AG10803 (cell line): ENCODE measurements at places on chromosomes 3 and 15.

GRCh38 chr3:74590620-74591262, 23.7 kb downstream of the CNTN3 start:
- no peak for DNase-seq

DNA sequence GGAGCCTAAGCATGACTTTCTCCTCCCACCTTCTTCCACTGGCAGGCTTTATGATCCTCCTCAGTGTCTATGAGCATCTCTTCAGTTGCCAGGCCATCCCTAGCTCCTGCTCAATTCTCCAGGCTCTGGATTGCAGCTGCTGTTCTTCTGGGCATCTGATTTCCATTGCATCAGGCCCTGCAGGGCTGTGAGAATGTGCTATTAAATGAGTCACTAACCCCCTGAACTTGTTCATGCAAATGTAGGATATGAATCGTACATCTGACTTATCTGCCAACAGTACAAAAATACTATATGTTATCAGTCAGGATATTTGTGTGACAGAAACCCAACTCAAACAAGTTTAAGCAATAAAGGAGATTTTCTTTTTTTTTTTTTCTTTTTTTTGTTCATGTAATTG, 11.9 kb downstream of the GPR176 start:
- peak; percentile 91 for DNase-seq

DNA sequence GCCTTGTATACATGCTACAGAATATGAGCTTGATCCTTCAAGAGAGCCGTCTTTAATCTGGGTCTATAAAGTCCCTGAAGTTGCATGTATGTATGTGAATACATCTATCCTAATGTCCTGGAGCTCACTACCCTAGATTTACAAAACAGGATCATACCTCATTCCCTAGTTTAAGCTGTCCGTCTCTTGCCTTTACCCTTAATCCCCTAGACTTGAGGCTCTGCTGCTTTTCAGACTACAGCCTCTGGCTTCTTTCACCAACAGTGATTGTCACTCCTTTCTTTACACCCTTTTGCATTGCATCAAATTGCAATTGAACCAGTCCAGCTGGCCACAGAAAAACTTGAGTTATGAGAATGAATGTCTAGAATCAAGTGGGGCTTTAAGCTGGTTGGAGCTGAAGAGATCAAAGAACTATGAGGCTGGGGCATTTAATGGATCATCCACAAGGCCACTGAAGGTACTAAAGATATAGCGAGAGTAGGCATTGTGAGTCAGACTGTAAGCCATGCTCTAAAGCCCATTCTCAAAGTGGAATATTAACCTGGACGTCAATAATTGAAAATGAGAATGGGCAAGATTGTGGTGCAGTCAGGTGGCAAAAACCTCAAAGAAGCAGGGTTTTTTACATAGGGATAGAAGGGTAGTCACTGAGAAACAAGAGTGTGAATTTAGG, 12.3 kb upstream of the PLD1 start:
- no peak for DNase-seq

GRCh38 chr3:61520966-61521628, 40.3 kb upstream of the PTPRG start:
- no peak for DNase-seq

- no peak for DNase-seq
Measured at GRCh38 chr15:26475554-26475953, 297.3 kb downstream of the GABRB3 start.

- peak; percentile 15 for DNase-seq
Measured at GRCh38 chr3:190443257-190443656, 6.4 kb downstream of the TMEM207 start.

DNA sequence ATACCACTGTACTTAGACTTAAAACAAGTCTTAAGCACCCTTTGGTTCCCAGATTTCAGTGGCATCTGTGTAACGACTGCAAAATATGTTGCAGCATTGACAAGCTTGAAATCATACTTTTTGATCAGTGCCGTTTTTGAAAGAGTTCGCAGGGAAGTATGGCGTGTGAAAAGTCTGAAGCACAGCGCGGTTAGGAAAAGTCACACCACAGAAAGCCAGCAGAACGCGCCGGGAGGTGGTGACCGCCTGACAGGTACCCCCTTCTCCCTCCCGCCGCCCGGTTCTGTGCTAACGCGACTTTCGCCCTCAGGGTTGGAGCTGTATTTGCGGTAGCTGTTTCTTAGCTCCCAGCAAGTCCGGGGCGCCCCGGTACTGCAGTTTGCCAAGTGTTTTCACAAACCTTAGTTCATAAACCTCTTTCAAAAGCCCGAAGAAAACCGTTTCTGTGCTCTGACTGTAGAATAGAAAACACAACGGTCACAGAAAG, 481 bp upstream of the CRYBG3 start:
- DNase-seq = no peak

- DNase-seq = peak; percentile 25
Measured at GRCh38 chr3:135020181-135020580, 225.1 kb downstream of the EPHB1 start.

DNA sequence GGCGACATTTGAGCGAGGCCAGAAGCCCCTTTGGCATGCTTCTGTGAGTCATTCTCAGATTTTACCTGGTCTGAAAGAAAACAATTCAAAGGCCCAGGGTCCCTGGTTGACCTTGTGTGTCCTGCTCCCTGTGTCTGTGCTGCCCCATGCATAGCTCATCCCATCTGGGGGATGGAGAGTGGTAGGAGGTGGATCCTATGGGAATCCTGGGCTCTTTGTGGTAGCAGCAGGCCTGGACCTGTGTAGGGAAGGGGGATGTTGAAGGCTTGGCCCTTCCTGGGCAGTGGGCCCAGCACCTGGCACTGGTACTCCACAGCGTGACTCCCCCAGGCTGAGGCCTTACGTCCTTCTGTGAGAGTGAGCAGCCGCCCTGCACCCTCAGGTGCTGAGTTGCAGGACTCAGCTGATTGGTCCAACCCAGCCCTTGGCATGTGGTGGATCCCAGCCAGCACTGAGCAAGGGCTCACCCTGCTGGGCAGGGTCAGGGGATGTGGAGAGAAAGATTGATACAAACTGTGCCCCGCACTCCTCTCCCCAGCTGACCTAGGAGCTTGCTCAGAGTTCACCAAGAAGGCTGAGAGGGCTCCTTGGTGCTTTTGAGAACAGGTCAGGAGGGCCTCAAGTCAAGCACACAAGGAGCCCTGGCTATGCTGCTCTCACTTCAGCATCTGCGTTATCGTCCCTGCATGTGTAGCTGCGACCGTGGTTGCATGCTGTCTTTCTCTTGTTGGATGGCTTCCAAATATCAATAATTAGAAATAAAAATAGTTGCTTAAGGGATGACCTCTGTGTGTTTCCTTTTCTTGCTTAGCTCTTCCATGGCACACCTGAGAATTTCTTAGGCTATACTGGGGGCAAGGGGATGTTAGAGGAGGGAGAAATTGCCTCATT, 21.4 kb upstream of the JMJD7 start:
- DNase-seq = no peak

- no peak for DNase-seq
Measured at GRCh38 chr15:52213206-52213605, 22.0 kb upstream of the GNB5 start.

- DNase-seq = peak; percentile 63
Measured at GRCh38 chr3:29605845-29606244, 325.0 kb downstream of the RBMS3 start.

DNA sequence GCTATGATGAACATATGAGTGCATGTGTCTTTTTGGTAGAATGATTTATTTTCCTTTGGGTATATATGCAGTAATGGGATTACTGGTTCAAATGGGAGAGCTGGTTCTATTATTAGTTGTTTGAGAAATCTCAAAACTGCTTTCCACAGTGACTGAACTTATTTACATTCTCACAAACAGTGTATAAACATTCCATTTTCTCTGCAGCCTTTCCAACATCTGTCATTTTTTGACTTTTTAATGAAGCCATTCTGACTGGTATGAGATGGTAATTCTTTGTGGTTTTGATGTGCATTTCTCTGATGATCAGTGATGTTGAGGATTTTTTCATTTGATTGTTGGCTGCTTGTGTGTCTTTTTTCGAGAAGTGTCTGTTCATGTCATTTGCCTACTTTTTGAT, 1124.2 kb downstream of the NAALADL2 start:
- DNase-seq = peak; percentile 56

GRCh38 chr15:85116925-85117646, 135.4 kb downstream of the PDE8A start:
- no peak for DNase-seq

DNA sequence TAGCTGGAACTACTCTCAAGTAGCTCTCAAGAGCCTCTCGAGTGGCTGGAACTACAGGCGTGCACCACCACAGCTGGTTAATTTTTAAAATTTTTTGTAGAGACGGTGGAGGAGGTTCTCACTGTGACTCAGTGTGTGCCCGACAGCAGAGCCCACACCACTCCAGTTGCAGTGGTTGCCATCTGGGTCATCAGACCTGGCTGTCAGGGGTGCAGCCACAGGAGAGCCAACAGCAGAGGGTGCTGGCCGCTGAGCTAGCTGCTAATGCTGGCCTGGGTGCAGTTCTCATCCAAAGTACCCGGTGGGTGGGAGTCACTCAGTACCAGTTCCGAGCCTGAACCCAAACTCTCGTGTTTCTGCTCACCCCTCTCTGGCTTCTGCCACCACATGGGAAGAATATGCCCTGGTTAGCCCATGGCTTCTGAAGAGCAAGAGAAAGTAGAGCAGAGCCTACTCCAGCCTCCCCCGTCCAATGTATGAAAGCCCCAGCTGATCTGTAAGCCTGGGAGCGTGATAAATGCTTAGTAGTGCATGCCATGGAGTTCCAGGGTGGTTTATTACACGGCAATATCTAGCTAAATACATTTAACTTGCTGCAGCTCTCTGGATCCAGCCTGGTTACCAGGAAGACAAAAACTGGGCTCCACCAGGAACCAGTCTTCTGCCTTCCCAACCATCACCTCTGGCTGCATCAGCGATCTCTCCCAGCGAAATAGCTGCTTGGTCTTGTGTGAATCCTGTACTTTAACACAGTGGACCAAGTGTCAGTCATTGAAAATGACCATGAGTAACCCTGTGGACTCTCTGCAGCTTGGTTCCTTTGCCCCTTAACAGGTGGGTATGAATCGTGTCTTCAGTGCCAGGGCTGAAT, 17.1 kb downstream of the UMPS start:
- no peak for DNase-seq

DNA sequence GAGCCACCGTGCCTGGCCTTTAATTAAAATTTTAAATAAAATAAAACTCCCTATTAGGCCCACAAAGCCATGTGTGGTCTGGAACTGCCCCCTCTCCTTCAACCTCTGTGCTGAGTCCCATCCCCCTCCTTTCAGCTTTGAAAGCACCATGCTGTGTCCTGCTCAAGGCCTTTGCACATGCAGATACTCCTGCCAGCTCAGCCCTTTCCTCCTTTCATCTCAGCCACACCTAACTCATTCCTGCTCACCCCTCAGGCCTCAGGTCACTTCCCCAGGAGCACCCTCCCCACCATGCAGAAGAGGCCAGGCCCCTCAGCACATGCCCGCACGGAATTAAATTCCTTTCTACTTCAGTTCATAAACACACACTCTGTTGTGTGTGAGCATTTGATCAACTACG, 28.1 kb downstream of the ATRIP start:
- DNase-seq = no peak

GRCh38 chr3:14174483-14174882, 3.9 kb downstream of the XPC start:
- no peak for DNase-seq

- DNase-seq = peak; percentile 87
Measured at GRCh38 chr3:24101676-24102168, 156.6 kb downstream of the NR1D2 start.

DNA sequence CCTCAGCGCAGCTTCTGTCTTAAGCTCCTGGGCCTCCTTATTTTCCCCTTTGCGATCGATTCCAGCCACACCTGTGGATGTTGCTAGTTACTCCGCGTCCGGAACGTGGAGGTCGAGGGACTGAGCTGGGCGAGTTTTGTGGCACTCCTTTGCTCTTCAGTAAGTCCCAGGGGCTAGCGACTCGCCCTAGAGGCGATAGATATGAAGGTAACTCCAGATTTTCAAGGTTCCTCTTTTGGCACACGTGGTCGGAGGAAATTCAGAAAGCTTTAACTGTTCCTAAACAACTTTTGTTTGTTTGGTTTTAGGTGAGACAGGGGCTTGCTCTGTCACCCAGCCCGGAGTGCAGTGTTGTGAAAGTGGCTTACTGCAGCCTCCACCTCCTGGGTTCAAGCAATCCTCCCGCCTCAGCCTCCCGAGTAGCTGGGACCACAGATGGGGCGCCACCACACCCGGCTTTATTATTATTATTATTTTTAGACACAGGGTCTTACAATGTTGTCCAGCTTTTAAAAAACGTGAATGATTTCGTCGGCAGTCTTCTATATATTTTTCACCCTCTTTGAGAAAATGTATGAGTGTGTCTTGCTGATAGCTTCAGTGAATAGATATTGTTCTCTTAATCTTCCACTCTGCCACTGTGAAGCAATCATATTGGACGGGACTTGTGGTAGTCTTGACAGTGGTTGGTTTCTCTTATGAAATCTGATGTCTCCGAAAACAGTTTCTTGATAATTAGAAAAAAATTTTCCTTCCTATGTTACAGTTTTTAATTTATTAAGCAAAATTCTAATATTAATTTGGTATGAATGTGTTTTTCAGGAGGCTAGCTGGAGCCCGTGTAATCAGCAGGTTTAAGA, 785 bp downstream of the MFSD1 start:
- peak; percentile 40 for DNase-seq

DNA sequence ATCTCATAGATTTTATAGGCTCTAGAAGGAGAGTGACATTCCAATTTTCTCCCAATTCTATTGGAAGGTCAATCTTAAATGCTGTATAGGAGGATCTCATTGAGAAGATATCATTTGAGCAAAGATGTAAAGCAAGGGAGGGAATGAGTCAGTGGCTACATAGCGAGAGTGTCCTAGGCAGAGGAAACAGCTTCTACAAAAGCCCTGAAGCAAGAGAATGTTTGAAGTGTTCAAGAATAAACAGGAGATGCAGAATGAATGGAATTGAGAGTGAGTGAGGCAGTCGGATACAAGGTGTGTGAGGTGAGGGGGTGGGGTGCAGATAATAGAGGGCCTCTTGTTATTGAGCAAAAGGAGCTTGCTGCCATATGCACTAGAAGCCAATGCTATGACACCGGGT, 545.9 kb downstream of the IGSF11 start:
- DNase-seq = no peak

- DNase-seq = no peak
Measured at GRCh38 chr3:147210676-147211075, 195.7 kb downstream of the ZIC4 start.

- DNase-seq = no peak
Measured at GRCh38 chr3:34934660-34935059, 704.7 kb upstream of the ARPP21 start.

GRCh38 chr15:75346796-75347221, at the start of gene NEIL1:
Gene NEIL1, plus strand, starts transcription at chr15:75347039. Its CDS starts 1,867 bp downstream, at chr15:75348906.
- DNase-seq = no peak

- no peak for DNase-seq
Measured at GRCh38 chr15:98228846-98229245, 268.3 kb downstream of the ARRDC4 start.

DNA sequence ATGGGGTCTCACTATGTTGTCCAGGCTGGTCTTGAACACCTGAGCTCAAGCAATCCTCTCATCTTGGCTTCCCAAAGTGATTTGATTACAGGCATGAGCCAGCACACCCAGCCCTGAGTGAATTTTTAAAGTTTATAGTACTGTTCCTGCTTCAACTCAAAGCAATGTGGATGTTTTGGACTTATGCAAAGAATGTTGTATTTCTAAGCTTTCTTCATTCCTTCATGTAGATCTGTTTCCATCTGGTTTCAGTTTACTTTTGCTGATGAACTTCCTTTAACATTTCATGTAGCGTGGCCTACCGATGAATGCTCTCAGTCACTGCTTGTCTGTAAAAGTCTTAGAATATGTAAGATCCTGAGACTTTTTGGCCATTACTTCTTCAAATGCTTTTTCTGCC, 23.2 kb downstream of the NRG4 start:
- DNase-seq = peak; percentile 64

GRCh38 chr15:69849232-69849610, 248.5 kb downstream of the TLE3 start:
- DNase-seq = no peak

GRCh38 chr15:63107895-63108546, 13.6 kb upstream of the LACTB start:
- peak; percentile 100 for DNase-seq
